ELF-1 (cell line): ENCODE measurements at places on chromosomes 1 and 21.

- DNase-seq = no peak
Observed at GRCh38 chr1:185360714-185361113, 43.7 kb upstream of the IVNS1ABP start.

GRCh38 chr1:77282187-77282865 lies 507 bp downstream of the AK5 start:
- DNase-seq = peak; percentile 56

DNA sequence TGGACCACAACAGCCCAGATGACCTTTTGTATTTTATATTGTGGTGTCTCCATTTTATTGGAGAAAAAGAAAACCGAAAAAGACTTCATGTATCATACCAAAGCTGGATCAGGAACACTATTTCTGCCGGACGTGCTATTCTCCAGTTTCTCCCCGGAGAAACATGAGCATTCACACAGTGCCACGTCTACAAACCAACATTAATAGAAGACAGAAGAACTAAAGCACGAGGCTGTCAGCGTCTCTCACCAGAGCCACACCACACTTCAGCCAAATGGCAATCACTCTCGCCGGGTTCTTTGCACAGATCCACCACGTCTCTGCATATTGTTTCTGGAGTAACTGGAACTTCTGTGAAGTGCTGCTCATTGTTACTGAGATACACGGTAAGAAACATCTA lies 24.8 kb downstream of the TP53BP2 start:
- DNase-seq = no peak

DNA sequence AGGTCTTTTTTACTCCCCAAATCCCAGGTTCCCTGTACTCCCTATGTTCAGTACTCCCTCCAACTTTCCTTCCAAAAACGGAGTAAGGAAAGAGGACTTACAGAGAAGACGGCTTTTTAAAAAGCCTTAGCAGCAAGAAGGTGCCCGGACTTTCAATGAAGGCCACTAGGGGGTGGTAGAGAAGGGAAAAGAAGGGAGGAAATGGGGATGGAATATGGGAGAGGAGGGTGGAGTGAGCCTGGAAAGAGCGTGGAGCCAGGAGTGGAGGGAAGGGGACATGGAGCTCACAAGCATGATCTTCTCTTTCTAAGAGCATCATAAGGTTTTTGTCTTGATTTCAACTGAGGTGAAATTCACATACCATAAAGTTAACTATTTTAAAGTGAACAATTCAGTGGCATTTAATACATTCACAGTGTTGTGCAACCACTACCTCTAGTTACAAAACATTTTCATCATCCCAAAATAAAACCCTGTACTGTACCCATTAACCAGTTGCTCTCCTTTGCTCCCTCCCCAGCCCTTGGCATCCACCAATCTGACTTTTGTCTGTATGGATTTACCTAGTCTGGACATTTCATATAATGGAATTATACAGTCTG lies 129.9 kb downstream of the ZNF281 start:
- DNase-seq = peak; percentile 81

GRCh38 chr1:169860187-169860586 lies 33.5 kb downstream of the SCYL3 start:
- no peak for DNase-seq

GRCh38 chr1:5831600-5832335 lies 160.5 kb downstream of the NPHP4 start:
- DNase-seq = peak; percentile 54

DNA sequence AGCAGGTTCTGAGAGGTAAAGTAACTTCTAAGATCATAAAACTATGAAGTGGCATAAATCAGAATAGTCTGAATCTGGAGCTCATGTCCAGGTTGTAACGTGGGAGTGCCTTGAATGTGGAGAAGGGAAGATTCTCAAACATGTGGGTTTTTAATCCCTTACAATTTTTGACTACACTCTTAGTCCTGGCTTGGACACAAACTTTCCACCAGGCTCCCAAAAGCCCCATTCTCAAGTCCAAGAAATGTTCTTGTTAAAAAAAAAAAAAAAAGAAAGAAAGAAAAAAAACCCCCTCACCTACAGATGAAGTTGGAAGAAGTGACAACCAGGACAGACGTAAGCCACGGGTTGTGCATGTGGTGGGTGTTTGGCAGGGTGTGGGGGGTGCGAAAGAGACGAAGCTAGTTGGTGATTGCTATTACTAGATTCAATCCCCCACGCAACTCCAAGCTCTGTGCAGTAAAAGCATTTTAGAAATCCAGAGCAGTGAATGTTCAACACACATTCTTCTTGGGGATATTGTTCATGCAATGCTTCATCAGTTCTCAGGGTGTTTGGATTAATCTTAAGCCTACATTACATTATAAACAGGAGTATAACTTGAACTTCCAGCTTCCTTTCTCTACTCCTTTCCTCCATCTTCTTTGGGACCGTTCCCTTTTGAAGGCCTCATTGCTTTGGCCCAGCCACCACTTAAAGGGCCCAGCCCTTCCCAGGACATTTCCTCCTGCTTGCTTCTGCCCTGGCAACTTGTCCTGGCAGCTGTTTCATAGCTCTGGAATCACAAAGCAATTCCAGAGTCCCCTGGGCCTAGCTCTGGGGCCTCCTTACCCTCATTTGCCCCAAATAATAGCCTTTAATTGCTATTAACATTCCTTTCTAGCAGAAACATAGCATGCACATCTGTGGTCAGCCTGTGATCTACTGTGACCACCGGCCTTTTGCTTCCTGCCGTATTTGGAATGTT lies 41.8 kb downstream of the PHC2 start:
- DNase-seq = peak; percentile 58

- no peak for DNase-seq
Observed at GRCh38 chr1:44676484-44677200, 2.1 kb downstream of the ARMH1 start.

- no peak for DNase-seq
Observed at GRCh38 chr1:4220362-4220761, 320.3 kb upstream of the C1orf174 start.

DNA sequence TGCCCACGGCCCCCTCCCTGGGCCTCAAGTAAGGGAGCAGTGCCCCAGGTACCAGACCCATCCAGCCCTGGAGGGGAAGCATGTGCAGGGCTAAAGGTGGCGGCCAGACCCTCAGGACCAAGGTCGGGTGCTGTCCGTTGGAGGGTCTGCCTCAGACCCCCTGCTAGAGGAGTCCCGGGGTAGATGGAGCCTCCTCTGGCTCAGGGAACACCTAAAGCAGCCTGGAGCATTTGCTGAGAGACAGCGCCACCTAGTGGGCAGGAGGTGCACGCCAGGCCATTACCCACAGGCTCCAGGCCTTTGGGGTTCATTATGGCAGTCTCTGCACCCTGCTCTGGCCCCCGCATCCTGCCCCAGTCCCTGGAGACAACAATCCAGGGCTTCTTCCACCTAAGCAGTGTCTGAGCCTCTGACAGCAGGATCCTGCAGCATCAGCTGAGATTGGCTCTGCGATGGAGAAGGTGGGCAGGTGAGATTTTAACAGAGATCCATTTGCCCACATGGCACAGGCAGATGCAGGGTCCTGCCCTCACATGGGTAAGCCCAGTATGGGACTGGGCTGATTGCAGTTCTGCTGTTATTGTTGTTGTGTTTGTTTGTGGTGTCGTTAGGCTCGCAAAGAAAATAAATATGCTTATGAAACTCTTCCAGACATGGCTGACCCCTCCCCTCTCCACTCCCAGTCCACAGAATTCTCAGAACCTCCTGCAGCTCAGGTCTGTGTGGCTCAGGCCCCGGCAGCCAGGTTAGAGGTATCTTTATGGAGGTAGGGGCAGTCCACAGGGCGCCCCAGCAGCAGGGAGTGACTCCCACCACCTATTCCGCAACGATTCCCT lies 42.4 kb downstream of the CTNNBIP1 start:
- DNase-seq = peak; percentile 89

DNA sequence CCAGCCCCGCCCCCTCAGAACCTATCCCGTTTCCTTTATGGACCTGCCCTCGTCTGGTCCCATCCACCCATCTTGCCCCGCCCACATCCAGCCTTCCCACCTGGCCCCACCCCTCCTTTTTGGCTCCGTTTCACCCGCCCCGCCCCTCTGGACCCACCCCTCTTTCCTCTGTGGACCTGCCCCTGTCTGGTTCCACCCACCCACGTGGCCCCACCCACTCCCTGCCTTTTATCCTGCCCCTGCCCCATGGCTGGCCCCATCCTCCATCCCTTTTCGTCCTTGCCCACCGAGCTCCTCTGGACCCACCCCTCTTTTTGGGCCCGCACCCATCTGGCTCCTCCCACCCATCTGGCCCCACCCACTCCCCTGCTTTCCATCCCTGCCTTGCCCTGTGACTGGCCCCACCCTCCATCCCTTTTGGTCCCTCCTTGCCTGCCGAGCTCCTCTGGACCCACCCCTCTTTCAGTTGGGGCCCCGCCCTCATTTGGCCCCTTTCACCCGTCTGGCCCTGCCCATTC lies 177.3 kb downstream of the CAMTA1 start:
- DNase-seq = peak; percentile 100

GRCh38 chr21:36716836-36717235 lies 17.9 kb downstream of the SIM2 start:
- no peak for DNase-seq

DNA sequence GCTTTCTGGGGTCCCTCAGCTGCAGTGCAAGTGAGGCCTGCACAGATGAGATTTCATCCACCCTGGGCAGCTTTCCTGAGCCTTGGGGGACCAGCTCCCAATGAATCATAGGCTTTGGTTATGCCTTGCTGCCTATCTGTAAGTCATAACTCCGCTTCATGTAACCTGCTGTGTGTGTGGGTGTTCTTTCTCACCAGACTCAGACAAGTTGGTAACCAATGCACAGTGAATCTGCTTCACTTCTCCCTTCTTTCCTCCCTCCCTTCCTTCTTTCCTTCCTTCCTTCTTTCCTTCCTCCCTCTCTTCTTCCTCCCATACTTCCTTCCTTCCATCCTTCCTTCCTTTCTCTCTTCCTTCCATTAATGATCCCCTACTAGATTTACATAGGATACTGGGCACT lies 34.4 kb upstream of the PSMB2 start:
- DNase-seq = no peak

GRCh38 chr1:50275566-50275965 lies 147.7 kb downstream of the DMRTA2 start:
- DNase-seq = no peak

- no peak for DNase-seq
Observed at GRCh38 chr1:98112626-98113025, 191.8 kb upstream of the DPYD start.

- no peak for DNase-seq
Observed at GRCh38 chr1:76807543-76808260, 59.6 kb upstream of the ST6GALNAC5 start.

- no peak for DNase-seq
Observed at GRCh38 chr1:235056937-235057336, 71.7 kb downstream of the TOMM20 start.

GRCh38 chr1:219794085-219794743 lies 134.1 kb downstream of the SLC30A10 start:
- DNase-seq = no peak

GRCh38 chr1:243842978-243843511 lies 7.0 kb downstream of the AKT3 start:
- no peak for DNase-seq

DNA sequence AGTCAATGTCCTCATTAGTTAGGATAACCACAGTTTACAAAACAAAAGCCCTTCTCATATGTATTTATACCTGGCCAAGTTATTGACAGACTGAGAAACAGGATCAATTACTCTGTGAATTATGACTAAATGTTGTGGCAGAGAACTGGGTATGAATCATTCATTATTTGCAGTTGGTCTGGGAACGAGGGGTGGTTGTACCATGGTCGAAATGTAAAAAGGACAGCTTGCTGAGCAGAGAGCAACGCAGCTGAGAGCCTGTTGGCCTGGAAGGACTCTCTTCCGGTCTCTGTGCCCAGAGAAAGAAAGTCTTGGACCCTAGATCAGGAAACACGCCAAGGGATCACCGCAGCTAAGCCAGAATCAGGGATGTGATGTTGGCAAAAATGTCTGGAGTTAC lies 169.6 kb downstream of the DISC1 start:
- DNase-seq = no peak

DNA sequence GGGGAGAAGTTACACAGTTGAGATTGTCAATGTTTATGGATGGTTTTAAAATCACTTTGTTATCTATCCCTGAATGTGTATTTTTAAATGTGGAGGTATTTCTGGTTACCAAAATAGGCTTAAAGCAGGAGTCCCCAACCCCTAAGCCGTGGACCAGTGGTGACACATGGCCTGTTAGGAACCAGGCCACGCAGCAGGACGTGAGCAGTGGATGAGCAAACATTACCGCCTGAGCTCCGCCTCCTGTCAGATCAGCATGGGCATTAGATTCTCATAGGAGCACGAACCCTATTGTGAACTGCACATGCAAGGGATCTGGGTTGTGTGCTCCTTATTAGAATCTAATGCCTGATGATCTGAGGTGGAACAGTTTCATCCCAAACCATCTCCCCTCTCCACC lies 151.6 kb downstream of the GALNT2 start:
- DNase-seq = no peak

GRCh38 chr1:41626146-41626545 lies 141.7 kb upstream of the EDN2 start:
- DNase-seq = no peak
